Calu3 (cell line): ENCODE measurements at places on chromosomes 2 and 18. TPM values are rescaled to one million over a fixed set of nuclear protein-coding genes. Genes with fewer than 3 reads are reported as not detected.

Gene L3MBTL4
- total RNA-seq: 2.1 and 2.4 TPM in 2 replicates

Gene EPB41L3
- not detected in 2 replicates for total RNA-seq

Gene IMPACT
- total RNA-seq: 25.8 and 29.9 TPM in 2 replicates

Gene FMNL2
- 42.9 and 46.5 TPM in 2 replicates for total RNA-seq

Gene ZSWIM2
- total RNA-seq: not detected in 2 replicates

Gene ELOA2
- total RNA-seq: not detected in 2 replicates

Gene IL1A
- total RNA-seq: 6.4 and 14.4 TPM in 2 replicates

Gene FZD7
- total RNA-seq: 11.3 and 17.7 TPM in 2 replicates

Gene METTL5
- total RNA-seq: 63.1 and 68.2 TPM in 2 replicates

Gene RGPD5
- 19.8 and 22.9 TPM in 2 replicates for total RNA-seq

Gene UGT1A5
- 7.1 and 7.3 TPM in 2 replicates for total RNA-seq

Gene SLC4A5
- 5.8 and 7.0 TPM in 2 replicates for total RNA-seq

Gene ECEL1
- not detected in 2 replicates for total RNA-seq

Gene CFAP65
- total RNA-seq: 0.68 and 1.3 TPM in 2 replicates

Gene PPIL3
- 28.0 and 31.5 TPM in 2 replicates for total RNA-seq

Gene RAB17
- 33.3 and 38.3 TPM in 2 replicates for total RNA-seq

Gene EML4
- total RNA-seq: 68.2 and 89.6 TPM in 2 replicates

Gene UGT1A4
- total RNA-seq: 6.1 TPM in 2 replicates

Gene RGPD3
- not detected in 2 replicates for total RNA-seq

Gene MAL
- total RNA-seq: not detected in 2 replicates

Gene FAM237A
- total RNA-seq: not detected in 2 replicates

Gene PFN4
- total RNA-seq: 0.64 TPM in 1 of 2 replicates, not detected in the other

Gene CD302
- 3.4 and 5.4 TPM in 2 replicates for total RNA-seq

Gene EGR4
- 0.68 and 0.81 TPM in 2 replicates for total RNA-seq

Gene SCG2
- total RNA-seq: 0.52 and 0.56 TPM in 2 replicates

Gene WDSUB1
- 6.7 and 7.3 TPM in 2 replicates for total RNA-seq

Gene ARMC9
- 12.8 and 13.6 TPM in 2 replicates for total RNA-seq

Gene THSD7B
- total RNA-seq: not detected in 2 replicates

Gene RESP18
- not detected in 2 replicates for total RNA-seq

Gene LRRTM1
- total RNA-seq: not detected in 2 replicates

Gene GKN1
- total RNA-seq: not detected in 2 replicates

Gene PNPT1
- 58.5 and 71.5 TPM in 2 replicates for total RNA-seq
